Amniotic stem cell (primary cell): ENCODE measurements at places on chromosomes 5 and 9.

- no peak for DNase-seq
Measured at GRCh38 chr9:23413541-23413940, 412.5 kb downstream of the ELAVL2 start.

- DNase-seq: no peak
Measured at GRCh38 chr9:34592895-34593601, 3.5 kb upstream of the CNTFR start.

DNA sequence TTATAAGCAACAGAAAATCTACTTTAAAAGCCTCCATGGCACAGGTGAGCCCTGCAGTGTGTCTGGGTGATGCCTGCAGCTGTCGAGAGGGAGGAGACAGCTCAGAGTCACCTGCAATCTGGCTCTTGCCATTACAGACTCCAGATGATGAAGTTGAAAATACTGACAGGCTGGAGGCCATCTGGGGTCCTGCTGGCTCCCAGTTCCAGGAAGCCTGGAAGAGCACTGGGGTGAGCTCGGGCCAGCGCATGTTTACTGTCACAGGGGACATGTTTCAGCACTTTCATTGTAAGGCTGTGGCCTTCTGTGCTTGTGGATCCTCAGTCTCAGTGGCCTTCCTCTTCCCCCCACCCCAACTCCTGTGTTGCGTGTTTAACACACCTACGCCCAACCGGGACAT is 28.4 kb downstream of the CEL start:
- no peak for DNase-seq

DNA sequence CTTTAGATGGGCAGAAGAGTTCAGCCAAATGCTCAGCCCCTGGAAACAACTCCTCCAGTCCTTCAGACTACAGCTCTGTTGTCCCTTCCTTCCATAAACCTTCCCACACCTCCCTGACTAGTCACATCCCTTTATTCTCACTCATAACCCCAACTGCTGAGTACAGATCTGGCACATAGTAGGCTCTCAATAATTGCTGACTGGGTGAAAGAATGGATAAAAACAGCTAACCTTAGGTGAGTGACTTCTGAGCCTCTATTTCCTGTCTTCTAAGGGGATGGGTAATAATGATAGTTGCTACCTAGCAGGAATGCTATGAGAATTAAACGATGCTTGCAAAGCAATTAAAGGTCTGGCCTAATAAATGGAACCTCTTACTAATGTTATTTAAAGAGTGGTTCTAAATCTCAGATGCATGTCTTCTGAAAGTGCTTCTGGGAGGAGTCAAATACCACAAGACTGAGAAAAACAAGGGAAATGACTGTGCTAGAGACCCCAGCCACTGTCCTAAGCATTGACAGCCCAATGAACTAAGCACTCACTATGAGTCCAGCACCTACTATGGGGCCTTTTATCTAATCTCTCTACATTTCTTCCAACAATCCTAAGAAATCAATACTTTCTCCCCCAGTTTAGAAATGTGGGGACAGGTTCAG is 2.5 kb upstream of the NR6A1 start:
- DNase-seq: no peak

GRCh38 chr5:81232464-81233079 is 550 bp upstream of the CKMT2 start:
- no peak for DNase-seq

DNA sequence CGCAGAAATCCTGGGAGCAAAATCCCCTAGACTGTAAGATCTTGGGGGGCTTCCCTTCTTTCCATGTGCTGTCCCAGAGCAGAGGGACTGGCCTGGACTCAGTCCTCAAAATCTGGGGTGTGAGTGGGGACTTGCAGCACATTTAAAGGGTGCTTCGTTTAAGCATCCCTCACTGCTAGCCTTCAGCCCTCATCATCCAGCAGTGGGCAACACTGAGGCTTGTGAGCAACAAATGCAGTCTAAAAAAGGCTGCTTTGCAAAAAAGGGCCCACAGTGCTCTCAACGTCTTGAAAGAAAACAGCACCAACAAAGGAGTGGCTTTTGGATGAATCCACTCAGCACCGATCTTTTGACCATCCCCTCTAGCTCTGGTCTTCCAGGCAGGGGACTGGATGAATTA is 128.3 kb upstream of the TBC1D2 start:
- no peak for DNase-seq

GRCh38 chr5:148909040-148909439 is 82.6 kb downstream of the ADRB2 start:
- peak; percentile 49 for DNase-seq

GRCh38 chr5:146967646-146968045 is 89.1 kb upstream of the PPP2R2B start:
- DNase-seq: no peak

GRCh38 chr5:57067597-57067924 is 106.3 kb upstream of the GPBP1 start:
- DNase-seq: no peak

- peak; percentile 73 for DNase-seq
Measured at GRCh38 chr9:76704593-76705204, 59.5 kb upstream of the PCA3 start.

DNA sequence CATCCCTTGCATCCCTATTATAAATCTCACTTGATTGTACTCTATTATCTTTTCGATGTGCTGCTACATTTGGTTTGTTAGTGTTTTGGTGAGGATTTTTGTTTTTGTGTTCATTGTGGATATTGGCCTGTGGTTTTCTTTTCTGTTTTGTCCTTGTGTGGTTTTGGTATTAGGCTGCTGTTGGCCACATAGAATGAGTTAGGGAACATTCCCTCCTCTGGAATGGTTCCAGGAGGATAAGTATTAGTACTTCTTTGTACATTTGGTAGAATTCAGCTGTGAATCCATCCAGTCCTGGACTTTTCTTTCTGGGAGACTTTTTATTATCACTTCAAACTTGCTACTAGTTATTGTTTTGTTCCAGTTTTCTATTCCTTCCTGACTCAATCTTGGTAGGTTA is 287.2 kb downstream of the CWC27 start:
- DNase-seq: no peak
